ENCODE measurements at places on chromosomes 7 and 10. TPM values are rescaled to one million over a fixed set of nuclear protein-coding genes. Genes with fewer than 3 reads are reported as not detected.

The GRM3 gene
- not detected for total RNA-seq

The PAPOLB gene
- total RNA-seq = 0.15 TPM

The MTURN gene
- 18.9 TPM for total RNA-seq

The NXPH1 gene
- not detected for total RNA-seq

The TMEM254 gene
- 6.4 TPM for total RNA-seq

The CNNM1 gene
- 0.33 TPM for total RNA-seq

The PTPN12 gene
- total RNA-seq = 34.4 TPM

The ENTPD1 gene
- total RNA-seq = 0.50 TPM

The CALY gene
- total RNA-seq = not detected

The RPEL1 gene
- total RNA-seq = under 0.01 TPM

The ITPRID1 gene
- not detected for total RNA-seq

The C7orf33 gene
- not detected for total RNA-seq

The OR2F2 gene
- total RNA-seq = not detected

The MAP3K8 gene
- total RNA-seq = 12.6 TPM

The SPOCK2 gene
- 0.83 TPM for total RNA-seq

The INMT gene
- 20.8 TPM for total RNA-seq

The BEND7 gene
- 1.0 TPM for total RNA-seq

The FAM221A gene
- 2.8 TPM for total RNA-seq

The CALML3 gene
- total RNA-seq = not detected

The CALN1 gene
- total RNA-seq = not detected

The SDK1 gene
- total RNA-seq = 22.8 TPM

Data from smooth muscle cell of trachea (primary cell).